ENCODE measurements at places on chromosomes 1 and 21.

GRCh38 chr1:65141394-65141793, 6.6 kb upstream of the AK4 start:
- H3K27ac ChIP-seq: no peak overlapping the region
- DNase-seq: no peak
- H3K36me3 ChIP-seq: no peaks in the 10 kb centered on the region
- no peaks in the 10 kb centered on the region for H3K4me1 ChIP-seq
- H3K27me3 ChIP-seq: peaks cover 27% of the 10 kb centered on the region
- no peak overlapping the region for H3K4me3 ChIP-seq

GRCh38 chr1:13593511-13594131, 10.0 kb downstream of the PDPN start:
- no peak for DNase-seq
- H3K4me1 ChIP-seq: no peaks in the 10 kb centered on the region
- no peaks in the 10 kb centered on the region for H3K36me3 ChIP-seq
- peaks cover 27% of the 10 kb centered on the region for H3K27me3 ChIP-seq
- H3K4me3 ChIP-seq: no peak overlapping the region

- H3K27ac ChIP-seq: no peak overlapping the region
- H3K36me3 ChIP-seq: no peaks in the 10 kb centered on the region
- no peaks in the 10 kb centered on the region for H3K27me3 ChIP-seq
- no peaks in the 10 kb centered on the region for H3K4me1 ChIP-seq
- DNase-seq: no peak
- H3K4me3 ChIP-seq: no peak overlapping the region
These were observed 94.7 kb downstream of the SIK1 start for GRCh38 chr21:43331962-43332828.

DNA sequence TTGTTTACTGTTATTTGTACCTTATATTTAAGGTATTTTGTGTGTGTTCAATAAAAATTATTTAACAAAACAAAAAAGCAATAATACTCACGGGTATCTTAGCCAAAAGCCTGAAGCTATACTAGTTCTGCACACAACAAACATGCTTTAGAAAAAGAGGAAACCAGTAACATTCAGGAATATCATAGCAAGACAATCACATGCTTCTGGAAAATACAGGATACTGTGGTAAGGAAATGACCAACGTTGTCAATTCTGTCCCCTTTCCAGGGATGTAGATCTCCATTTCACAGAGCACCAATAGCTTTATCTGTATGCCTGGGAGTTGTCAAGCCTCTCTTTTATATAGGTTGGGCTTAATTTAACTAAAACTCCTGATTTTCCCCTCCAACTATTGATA, 288.4 kb downstream of the SMYD3 start:
- H3K27ac ChIP-seq: no peak overlapping the region
- H3K27me3 ChIP-seq: no peaks in the 10 kb centered on the region
- no peak for DNase-seq
- H3K36me3 ChIP-seq: peaks cover 15% of the 10 kb centered on the region

DNA sequence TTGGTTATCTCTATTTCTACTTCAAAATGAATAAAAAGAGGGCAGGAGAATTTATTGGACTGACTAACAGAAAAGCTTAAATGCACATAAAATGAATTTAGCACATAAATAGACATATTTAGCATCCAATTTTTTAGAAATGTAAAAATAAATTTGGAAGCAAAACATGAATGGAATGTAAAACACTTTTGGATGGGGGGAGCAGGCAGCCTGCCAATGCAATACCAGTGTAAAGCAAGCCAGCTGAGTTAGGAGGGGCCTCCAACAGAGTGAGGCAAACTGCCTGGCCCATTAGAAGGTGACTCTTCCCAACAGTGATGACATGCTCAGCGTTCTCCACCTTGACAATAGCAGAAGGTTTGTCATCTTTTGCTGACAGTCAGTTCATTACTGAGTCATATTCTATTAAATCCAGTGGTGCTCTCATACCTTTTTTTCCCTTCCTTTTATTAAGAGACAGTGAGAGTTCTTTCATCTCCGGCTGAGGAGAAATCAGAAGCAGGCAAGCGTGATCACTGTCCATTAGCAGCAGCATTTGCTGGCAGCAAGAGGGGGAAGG, 19.5 kb upstream of the EXO1 start:
- no peaks in the 10 kb centered on the region for H3K36me3 ChIP-seq
- H3K4me3 ChIP-seq: no peak overlapping the region
- H3K27ac ChIP-seq: no peak overlapping the region
- peaks cover 3% of the 10 kb centered on the region for H3K27me3 ChIP-seq
- no peaks in the 10 kb centered on the region for H3K4me1 ChIP-seq

DNA sequence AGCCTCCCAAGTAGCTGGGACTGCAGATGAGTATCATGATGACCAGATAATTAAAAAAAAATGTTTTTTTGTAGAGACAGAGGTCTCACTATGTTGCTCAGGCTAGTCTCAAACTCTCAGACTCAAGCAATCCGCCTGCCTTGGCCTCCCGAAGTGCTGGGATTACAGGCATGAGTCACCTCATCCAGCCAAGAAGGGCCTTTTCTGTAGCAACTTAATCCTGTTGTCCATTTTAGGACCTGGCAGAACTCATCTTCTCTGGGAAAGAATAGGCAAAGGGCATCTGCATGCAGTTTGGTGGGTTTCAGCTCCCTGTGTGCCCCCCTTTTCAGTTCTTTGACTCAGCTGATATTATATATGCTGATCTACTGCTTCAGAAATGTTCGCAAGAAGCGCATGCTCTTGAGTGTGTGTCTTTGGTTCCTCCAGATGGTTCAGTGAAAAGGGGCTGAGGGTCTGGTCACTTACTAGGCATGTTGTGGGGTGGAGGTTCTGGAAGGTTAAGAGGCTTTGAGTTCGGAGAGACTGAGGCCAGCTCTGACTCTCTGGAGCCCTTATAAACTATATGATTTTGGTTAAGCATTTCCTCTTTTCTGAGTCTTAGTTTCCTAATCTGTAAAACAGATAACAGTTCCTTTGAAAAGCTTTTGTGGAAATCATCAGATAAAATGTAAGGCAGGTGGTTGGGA, 19.4 kb upstream of the SRSF4 start:
- H3K4me1 ChIP-seq: peaks cover 6% of the 10 kb centered on the region
- no peak overlapping the region for H3K4me3 ChIP-seq
- peaks cover 23% of the 10 kb centered on the region for H3K36me3 ChIP-seq
- H3K27me3 ChIP-seq: no peaks in the 10 kb centered on the region
- DNase-seq: no peak
- no peak overlapping the region for H3K27ac ChIP-seq

- no peaks in the 10 kb centered on the region for H3K27me3 ChIP-seq
- H3K4me3 ChIP-seq: no peak overlapping the region
- no peaks in the 10 kb centered on the region for H3K36me3 ChIP-seq
- H3K27ac ChIP-seq: no peak overlapping the region
- DNase-seq: no peak
These were observed 84.7 kb downstream of the PHTF1 start for GRCh38 chr1:113674591-113674990.

DNA sequence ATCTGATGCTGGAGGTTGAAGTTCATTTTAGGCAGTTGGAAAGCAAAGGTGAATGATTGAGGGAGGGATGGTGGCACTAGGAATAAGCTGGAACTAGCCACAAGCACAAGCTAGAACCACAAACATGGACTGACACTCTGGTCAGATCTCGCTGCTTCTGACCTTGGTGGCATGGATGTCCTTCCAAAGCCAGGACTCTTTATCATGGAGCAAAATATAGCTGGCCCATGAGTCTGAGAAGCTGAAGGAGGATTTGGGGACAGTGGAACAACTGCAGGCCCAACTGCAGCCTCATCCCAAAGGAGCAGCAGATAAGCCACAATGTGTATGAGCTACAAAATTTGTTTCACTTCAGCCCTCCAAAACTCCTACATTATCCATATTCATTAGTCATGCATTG, 35.5 kb downstream of the SRSF11 start:
- H3K27me3 ChIP-seq: no peaks in the 10 kb centered on the region
- peak overlapping the region; percentile 30 for H3K27ac ChIP-seq
- H3K36me3 ChIP-seq: peaks cover 7% of the 10 kb centered on the region
- H3K4me1 ChIP-seq: no peaks in the 10 kb centered on the region
- DNase-seq: no peak

- H3K4me1 ChIP-seq: no peaks in the 10 kb centered on the region
- H3K4me3 ChIP-seq: no peak overlapping the region
- peaks cover 14% of the 10 kb centered on the region for H3K27me3 ChIP-seq
- H3K36me3 ChIP-seq: no peaks in the 10 kb centered on the region
- DNase-seq: no peak
These were observed 564.4 kb downstream of the MATN1 start for GRCh38 chr1:30159015-30159414.

DNA sequence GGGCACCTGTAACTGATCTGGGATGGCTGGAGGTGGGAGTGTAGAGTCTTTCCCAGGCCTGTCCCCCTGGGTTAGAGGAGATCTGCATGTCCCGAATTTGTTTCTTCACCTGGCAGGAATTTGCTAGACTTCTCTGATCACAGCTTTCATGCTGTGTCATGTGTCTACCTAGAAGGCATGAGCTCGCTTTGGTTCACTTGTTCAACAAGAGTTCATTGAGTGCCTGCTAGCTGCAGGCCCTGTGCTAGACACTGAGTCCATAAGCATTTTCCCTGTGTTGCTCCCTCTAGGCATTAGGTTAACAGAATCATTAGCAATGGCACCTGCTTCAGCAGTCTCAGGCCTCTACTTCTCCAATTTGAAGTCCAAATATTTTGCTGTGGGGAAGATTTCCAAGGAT, 101.6 kb downstream of the MTR start:
- no peak overlapping the region for H3K27ac ChIP-seq
- DNase-seq: no peak
- H3K27me3 ChIP-seq: no peaks in the 10 kb centered on the region
- no peak overlapping the region for H3K4me3 ChIP-seq
- H3K36me3 ChIP-seq: peaks cover 52% of the 10 kb centered on the region
- H3K4me1 ChIP-seq: no peaks in the 10 kb centered on the region

DNA sequence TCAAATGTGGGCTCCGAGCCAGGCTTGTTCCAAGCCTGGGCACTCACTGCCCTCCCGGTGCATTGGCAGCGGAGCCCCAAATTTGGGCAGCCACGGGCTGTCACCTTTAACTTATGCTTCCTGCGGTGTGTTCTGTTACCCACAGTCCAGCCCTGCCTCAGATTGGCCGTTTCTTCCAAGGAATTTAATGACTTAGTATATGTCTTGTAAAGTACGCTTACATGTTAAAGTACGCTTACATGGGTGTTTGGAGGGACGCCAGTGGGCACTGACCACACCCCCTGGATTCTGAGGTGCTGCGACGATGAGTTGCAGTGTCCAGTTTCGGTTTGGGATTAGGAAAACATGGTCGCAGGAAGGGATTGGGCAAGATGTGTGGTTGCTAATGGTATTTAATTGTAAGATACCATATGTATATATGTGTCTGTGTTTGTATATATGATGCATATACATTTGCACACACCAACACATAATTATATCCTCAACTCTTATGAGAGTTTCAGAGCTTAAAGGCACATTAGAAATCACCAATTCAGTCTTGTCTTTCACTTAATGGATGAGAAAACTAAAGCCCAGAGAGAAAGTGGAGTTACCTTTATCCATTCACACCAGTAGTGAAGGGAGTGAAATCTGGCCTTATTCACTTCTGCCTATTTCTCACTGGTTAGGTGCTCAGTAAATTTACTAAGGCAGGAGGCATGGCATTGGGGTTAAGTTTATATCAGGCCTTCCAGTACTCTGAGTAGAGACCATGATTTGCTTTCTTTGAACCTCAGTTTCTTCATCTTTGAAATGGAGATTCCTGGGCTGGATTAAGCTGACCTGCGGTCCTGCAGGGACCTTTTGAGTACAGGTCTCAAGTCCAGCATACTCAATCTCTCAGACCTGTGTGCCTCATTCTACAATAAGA, 1.0 kb downstream of the SMYD2 start:
- peaks cover 2% of the 10 kb centered on the region for H3K36me3 ChIP-seq
- H3K27ac ChIP-seq: peak overlapping the region; percentile 74
- H3K4me3 ChIP-seq: peak overlapping the region; percentile 87
- peaks cover 40% of the 10 kb centered on the region for H3K4me1 ChIP-seq

DNA sequence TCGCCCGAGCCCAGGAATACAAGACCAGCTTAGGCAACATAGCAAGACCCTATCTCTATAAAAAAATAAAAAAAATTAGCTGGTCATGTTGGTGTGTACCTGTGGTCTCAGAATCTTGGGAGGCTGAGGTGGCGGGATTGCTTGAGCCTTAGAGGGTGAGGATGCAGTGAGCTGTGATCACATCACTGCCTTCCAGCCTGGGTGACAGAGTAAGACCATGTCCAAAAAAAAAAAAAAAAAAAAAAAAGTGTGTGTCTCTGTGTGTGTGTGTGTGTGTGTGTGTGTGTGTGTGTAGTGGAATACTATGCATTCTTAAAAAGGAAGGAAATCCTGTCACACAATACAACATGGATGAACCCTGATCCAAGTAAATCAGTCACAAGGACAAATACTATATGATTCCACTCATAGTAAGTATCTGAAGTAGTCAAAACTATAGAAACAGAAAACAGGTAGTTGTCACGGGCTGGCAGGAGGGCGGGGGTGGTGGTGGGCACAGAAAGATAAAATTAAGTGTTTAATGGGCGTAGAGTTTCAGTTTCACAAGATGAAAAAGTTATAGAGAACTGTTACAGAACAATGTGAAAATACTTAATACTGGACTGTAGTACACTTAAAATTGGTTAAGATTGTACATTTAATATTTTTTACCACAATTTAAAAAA, 47.8 kb downstream of the SELENOF start:
- no peaks in the 10 kb centered on the region for H3K27me3 ChIP-seq
- no peak overlapping the region for H3K4me3 ChIP-seq
- peaks cover 10% of the 10 kb centered on the region for H3K36me3 ChIP-seq
- no peak for DNase-seq
- no peak overlapping the region for H3K27ac ChIP-seq
- H3K4me1 ChIP-seq: peaks cover 13% of the 10 kb centered on the region

GRCh38 chr1:32012709-32013385, 821 bp upstream of the KHDRBS1 start:
- H3K4me3 ChIP-seq: peak overlapping the region; percentile 94
- peak overlapping the region; percentile 94 for H3K27ac ChIP-seq
- peaks cover 25% of the 10 kb centered on the region for H3K36me3 ChIP-seq
- no peaks in the 10 kb centered on the region for H3K27me3 ChIP-seq

DNA sequence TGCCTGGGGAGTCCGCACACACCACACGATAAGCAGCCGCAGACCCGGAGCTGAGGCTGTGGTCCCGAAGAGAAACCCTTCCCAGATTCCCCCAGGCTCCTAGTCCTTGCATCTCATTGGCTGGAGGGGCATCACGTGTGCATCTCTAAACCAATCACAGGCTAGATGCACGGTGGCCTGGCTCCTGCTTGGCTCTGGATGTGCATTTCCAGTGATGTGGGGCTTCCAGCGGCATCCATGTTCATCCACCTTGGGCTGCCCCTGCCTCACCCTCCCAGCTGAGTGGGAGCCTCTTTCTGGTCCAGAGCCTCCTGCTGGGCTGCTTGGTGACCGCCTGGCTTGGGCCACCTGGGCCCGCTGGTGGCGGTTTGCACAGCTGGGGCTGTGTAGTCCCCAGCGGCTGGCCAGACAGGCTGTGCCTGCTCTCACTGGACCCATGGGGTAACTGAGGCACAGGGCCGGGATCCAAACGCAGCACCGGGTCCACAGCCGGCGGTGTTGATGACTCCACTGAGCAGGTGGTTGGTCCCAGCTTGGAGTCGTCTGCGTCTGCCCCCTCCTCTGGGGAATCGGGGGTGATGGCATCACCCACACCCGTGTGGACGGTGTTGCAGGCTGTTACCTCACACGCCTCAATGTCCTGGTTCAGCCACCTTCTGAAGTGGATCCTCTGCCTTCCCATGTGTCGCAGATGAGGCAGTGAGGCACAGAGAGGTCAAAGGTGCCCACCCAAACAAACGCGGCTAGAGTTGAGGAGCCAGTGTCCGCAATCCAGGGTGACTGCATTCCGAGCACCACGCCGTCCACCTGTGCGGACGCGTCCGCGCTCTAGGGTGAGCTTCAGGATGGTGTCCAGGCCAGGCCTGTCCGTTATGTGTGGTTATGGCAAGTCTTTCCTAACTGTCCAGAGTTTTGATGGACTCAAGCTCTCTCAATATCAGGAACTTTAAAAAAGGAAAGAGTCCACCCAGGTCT, 41.3 kb downstream of the COL6A1 start:
- H3K36me3 ChIP-seq: no peaks in the 10 kb centered on the region
- no peak overlapping the region for H3K27ac ChIP-seq
- no peak for DNase-seq
- H3K4me3 ChIP-seq: no peak overlapping the region
